ENCODE measurements at places on chromosomes 6 and 20. TPM values are rescaled to one million over a fixed set of nuclear protein-coding genes. Genes with fewer than 3 reads are reported as not detected.

- H3K36me3 ChIP-seq: no peaks in the 10 kb centered on the region
- no peaks in the 10 kb centered on the region for H3K4me1 ChIP-seq
- H3K27ac ChIP-seq: no peak overlapping the region
- no peaks in the 10 kb centered on the region for H3K27me3 ChIP-seq
Measured at GRCh38 chr6:100353276-100354015, 111.3 kb downstream of the SIM1 start.

- DNase-seq: peak; percentile 55
- peaks cover 7% of the 10 kb centered on the region for H3K4me1 ChIP-seq
- H3K36me3 ChIP-seq: no peaks in the 10 kb centered on the region
- no peaks in the 10 kb centered on the region for H3K27me3 ChIP-seq
- no peak overlapping the region for H3K27ac ChIP-seq
Measured at GRCh38 chr20:36199345-36200257, 36.7 kb upstream of the AAR2 start.

The SLC35F1 gene
- not detected for total RNA-seq

DNA sequence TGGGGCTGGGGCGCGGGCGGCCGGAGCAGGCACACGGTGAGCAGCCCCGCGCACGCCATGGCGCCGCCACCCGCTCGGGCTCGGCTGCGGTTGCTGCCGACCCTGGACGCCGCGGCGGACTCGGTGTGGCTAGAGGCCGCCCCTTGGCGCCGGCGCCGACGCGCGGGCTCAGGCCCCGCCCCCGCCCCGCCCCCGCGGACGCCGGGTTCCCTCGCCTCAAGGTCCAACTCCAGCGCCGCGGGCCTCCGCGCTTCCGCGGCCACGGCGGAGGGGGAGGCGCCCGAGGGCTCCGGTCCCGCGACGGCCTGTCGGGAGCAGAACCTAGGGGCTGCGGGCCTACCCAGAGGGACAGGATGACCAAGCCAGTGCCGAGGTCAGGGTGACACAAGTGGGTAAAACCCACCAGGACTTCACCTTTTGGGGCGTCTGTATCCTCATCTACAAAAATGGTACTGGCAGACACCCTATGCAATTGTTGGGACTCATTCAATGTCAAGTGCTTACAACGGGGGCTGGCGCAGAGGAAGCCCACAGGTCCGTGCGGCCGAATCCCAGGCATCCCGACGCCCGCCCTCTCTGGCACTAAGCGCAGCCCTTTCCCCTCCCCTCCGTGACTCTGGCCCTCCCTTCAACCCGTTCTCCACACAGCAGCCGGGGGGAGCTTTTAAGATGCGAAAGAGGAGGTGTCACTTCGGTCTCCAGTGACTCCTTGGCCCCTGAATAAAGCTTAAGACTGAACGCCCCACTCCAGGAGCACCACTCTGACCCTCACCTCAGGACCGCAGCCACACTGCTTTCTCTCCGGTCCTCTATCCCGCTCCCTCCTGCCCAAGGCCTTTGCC lies at the start of gene NECAB3:
Gene NECAB3, minus strand, starts transcription at position 135 of the 842 bp plus-strand sequence. Its CDS starts 76 bp downstream, at position 59.
- peak within 1 kb of the TSS; percentile 78 for H3K27ac ChIP-seq
- H3K4me1 ChIP-seq: peaks cover 42% of the 10 kb centered on the region
- no peaks in the 10 kb centered on the region for H3K36me3 ChIP-seq
- peak; percentile 47 for DNase-seq
- H3K27me3 ChIP-seq: no peaks in the 10 kb centered on the region

The CLPSL2 gene
- not detected for total RNA-seq

- no peaks in the 10 kb centered on the region for H3K27me3 ChIP-seq
- no peaks in the 10 kb centered on the region for H3K36me3 ChIP-seq
- DNase-seq: no peak
- H3K4me1 ChIP-seq: peaks cover 89% of the 10 kb centered on the region
- H3K27ac ChIP-seq: no peak overlapping the region
Measured at GRCh38 chr6:107786179-107786578, 37.9 kb downstream of the SCML4 start.

GRCh38 chr20:46751856-46752255 lies 42.4 kb downstream of the SLC2A10 start:
- DNase-seq: no peak
- H3K36me3 ChIP-seq: no peaks in the 10 kb centered on the region
- no peaks in the 10 kb centered on the region for H3K27me3 ChIP-seq
- H3K4me1 ChIP-seq: no peaks in the 10 kb centered on the region
- no peak overlapping the region for H3K4me3 ChIP-seq
- H3K27ac ChIP-seq: no peak overlapping the region

The MYL9 gene
- total RNA-seq: not detected

- no peak overlapping the region for H3K27ac ChIP-seq
- H3K4me1 ChIP-seq: no peaks in the 10 kb centered on the region
- H3K36me3 ChIP-seq: no peaks in the 10 kb centered on the region
- H3K4me3 ChIP-seq: no peak overlapping the region
- DNase-seq: no peak
Measured at GRCh38 chr6:54255886-54256285, 52.4 kb upstream of the TINAG start.

- no peaks in the 10 kb centered on the region for H3K36me3 ChIP-seq
- no peak for DNase-seq
- H3K27me3 ChIP-seq: no peaks in the 10 kb centered on the region
- H3K4me3 ChIP-seq: no peak overlapping the region
- no peaks in the 10 kb centered on the region for H3K4me1 ChIP-seq
Measured at GRCh38 chr6:89323511-89323971, 8.4 kb upstream of the GABRR2 start.

GRCh38 chr6:112931832-112932231 lies 584.7 kb downstream of the RFPL4B start:
- H3K27me3 ChIP-seq: no peaks in the 10 kb centered on the region
- no peaks in the 10 kb centered on the region for H3K36me3 ChIP-seq
- DNase-seq: no peak
- H3K4me3 ChIP-seq: no peak overlapping the region
- no peak overlapping the region for H3K27ac ChIP-seq
- H3K4me1 ChIP-seq: no peaks in the 10 kb centered on the region

GRCh38 chr6:6593867-6594468 lies 5.4 kb downstream of the LY86 start:
- H3K4me1 ChIP-seq: peaks cover 61% of the 10 kb centered on the region
- no peak for DNase-seq
- no peaks in the 10 kb centered on the region for H3K36me3 ChIP-seq
- no peak overlapping the region for H3K4me3 ChIP-seq

- no peaks in the 10 kb centered on the region for H3K27me3 ChIP-seq
- H3K4me1 ChIP-seq: no peaks in the 10 kb centered on the region
- H3K4me3 ChIP-seq: no peak overlapping the region
- DNase-seq: no peak
- no peaks in the 10 kb centered on the region for H3K36me3 ChIP-seq
Measured at GRCh38 chr20:6673071-6673470, 94.4 kb upstream of the BMP2 start.

The FOXS1 gene
- not detected for total RNA-seq

The DUSP15 gene
- not detected for total RNA-seq

DNA sequence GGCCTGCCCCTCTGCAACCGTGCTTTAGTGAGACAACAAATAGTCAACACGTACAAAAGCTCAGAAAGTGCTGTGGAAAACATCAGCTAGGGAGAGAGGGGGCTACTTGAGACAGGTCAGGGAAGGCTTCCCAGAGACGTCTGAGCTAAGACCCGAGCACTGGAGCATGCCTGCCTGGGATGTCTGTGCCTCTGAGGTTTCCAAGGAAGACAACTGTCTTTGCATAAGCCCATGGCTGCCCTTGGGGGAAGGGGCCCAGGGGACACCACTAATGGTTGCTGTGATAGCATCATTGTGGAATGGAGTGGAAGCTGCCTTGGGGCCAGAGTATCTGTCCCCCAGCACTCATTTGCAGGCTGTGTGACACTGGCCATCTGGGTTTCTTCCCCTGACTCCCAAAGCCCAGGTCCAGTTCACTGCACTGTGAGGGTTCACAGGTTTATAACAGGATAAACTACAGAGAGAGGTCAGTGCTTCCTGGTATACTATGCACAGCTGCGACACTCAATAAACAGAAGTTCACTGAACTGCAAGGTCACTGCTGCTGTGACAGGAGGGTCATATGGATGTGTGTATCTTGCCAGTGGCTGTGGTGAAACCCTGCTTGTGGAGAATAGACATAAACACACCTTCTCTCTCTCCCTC lies 1.5 kb upstream of the ARFGEF2 start:
- H3K4me1 ChIP-seq: peaks cover 27% of the 10 kb centered on the region
- H3K27me3 ChIP-seq: no peaks in the 10 kb centered on the region
- peak overlapping the region; percentile 98 for H3K4me3 ChIP-seq
- H3K36me3 ChIP-seq: no peaks in the 10 kb centered on the region
- DNase-seq: no peak

- no peaks in the 10 kb centered on the region for H3K36me3 ChIP-seq
- no peaks in the 10 kb centered on the region for H3K4me1 ChIP-seq
- peak; percentile 16 for DNase-seq
- no peak overlapping the region for H3K4me3 ChIP-seq
- no peak overlapping the region for H3K27ac ChIP-seq
Measured at GRCh38 chr20:25216199-25216945, 20.9 kb downstream of the ENTPD6 start.

The RAB5IF gene
- total RNA-seq: 159 TPM

The HTR1B gene
- total RNA-seq: not detected

DNA sequence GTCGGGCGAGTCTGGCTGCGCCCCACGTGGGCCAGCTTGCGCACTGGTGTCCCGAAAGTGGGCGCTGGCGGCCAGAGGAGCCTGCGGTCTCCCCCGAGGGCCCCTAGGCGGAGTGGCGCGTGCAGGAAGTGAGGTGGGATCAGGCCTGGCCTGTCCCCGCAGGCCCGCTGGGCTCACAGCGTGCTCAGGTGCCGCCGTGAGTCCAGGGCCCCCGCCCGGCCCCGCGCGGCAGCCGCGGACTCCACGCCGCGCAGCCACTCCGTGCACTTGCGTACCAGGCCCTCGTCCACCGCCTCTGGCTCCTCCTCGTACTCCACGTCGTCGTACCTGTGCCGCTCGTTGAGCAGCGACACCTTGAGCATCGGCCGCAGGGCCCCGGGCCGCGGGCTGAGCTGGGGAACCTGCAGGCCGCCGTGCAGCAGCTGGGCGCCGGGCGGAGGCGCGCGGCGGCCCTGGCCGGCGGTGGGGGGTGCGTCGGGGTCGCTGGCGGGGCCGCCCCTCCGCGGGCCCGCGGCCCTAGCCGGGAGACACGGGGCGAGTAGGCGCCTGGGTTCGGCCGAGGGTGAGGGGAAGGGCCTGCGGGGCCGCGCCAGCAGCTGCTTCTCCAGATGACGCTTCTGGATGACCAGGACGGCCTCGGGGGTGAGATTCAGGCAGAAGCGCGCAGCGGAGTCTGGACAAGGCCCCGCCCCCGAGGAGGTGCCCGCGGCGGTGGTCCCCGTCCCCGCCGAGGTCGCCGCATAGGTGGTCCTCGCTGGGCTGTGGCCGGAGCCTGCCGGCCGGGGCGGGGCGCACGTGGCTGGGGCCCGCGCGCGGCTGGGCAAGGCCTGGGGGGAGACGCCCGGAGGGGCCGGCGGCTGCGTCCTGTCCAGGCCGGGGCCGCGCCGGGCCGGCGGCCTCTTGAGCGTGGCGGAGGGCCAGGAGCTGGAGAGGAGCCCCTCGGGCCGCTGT lies 835 bp downstream of the PRR18 start:
- H3K4me3 ChIP-seq: no peak overlapping the region
- H3K4me1 ChIP-seq: peaks cover 5% of the 10 kb centered on the region
- H3K27me3 ChIP-seq: peaks cover 19% of the 10 kb centered on the region

- no peak for DNase-seq
- H3K27ac ChIP-seq: no peak overlapping the region
- no peaks in the 10 kb centered on the region for H3K27me3 ChIP-seq
- no peaks in the 10 kb centered on the region for H3K4me1 ChIP-seq
Measured at GRCh38 chr20:57118107-57118769, 148.2 kb downstream of the BMP7 start.

The RIPOR2 gene
- 54.4 TPM for total RNA-seq

DNA sequence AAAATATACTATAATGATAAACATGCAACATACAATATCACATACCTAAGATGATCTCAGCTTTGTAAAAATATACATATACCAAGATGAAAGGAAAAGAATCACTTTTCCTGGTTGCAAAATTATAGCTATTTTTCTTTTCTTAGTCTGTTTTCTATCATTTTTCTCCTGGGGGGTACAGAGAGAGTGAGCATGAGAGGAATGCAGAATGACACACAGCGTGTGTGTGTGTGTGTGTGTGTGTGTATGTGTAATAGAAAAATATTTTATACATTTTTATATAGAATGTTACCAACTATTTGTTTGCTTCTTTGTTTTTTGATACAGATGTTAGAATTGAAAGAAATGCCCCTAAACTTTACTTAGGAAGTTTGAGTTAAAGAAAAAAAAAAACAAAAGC lies 64.3 kb downstream of the FAM83B start:
- no peak overlapping the region for H3K27ac ChIP-seq
- no peak overlapping the region for H3K4me3 ChIP-seq
- H3K36me3 ChIP-seq: no peaks in the 10 kb centered on the region
- no peaks in the 10 kb centered on the region for H3K4me1 ChIP-seq

GRCh38 chr20:19649041-19649440 lies 109.0 kb upstream of the RIN2 start:
- H3K27me3 ChIP-seq: no peaks in the 10 kb centered on the region
- H3K4me1 ChIP-seq: no peaks in the 10 kb centered on the region
- no peak overlapping the region for H3K27ac ChIP-seq
- no peak for DNase-seq

- H3K27me3 ChIP-seq: no peaks in the 10 kb centered on the region
- no peak overlapping the region for H3K27ac ChIP-seq
- DNase-seq: no peak
- H3K4me3 ChIP-seq: no peak overlapping the region
- H3K36me3 ChIP-seq: no peaks in the 10 kb centered on the region
Measured at GRCh38 chr20:58978351-58979190, 2.5 kb upstream of the NELFCD start.

DNA sequence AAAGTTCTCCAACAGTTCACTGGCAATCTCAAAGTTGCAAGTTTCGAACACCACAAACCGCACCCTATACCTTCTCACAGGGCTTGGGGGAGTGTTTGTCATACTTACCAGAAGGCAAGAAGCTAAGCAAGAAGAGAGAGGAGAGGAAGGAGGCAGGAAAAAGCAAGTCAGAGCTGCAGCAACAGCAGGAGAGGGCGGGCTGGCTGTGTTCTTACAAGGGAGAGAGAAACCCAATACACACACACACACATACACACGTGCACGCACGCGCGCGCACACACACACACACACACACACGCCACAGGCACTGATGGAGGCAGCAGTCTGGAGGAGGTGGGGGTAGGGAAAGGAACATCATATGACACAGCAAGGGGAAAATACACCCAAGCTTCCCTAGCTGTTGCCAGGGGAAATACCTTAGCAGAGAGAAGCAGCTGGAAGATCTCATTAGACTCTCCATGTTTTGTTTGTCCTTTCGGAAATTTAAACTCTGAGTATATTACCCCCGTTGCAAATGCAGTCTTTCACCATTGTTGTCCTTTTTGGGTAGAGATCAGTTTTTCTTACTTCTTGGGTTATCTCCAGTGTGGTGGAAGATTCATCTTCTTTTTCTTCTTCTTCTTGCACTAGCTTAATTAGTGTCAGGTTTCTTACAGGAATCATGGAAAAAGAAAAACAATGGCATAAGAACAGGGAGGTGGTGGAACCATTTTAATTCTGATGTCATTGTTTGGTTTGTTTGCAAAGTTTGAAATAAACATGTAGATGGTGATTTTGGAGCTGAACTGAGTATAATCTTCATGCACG lies at the start of gene TXLNB:
Gene TXLNB, minus strand, starts transcription at position 186 of the 807 bp plus-strand sequence. CDS start 3,099 bp downstream, outside the sequence.
- H3K4me1 ChIP-seq: peaks cover 43% of the 10 kb centered on the region
- H3K27ac ChIP-seq: peak within 1 kb of the TSS; percentile 77
- DNase-seq: peak; percentile 90

GRCh38 chr6:134063121-134063965 lies 10.9 kb upstream of the SLC2A12 start:
- H3K4me1 ChIP-seq: no peaks in the 10 kb centered on the region
- H3K36me3 ChIP-seq: no peaks in the 10 kb centered on the region
- H3K27ac ChIP-seq: no peak overlapping the region
- no peaks in the 10 kb centered on the region for H3K27me3 ChIP-seq
